ENCODE measurements at places on chromosomes 16 and 17.

DNA sequence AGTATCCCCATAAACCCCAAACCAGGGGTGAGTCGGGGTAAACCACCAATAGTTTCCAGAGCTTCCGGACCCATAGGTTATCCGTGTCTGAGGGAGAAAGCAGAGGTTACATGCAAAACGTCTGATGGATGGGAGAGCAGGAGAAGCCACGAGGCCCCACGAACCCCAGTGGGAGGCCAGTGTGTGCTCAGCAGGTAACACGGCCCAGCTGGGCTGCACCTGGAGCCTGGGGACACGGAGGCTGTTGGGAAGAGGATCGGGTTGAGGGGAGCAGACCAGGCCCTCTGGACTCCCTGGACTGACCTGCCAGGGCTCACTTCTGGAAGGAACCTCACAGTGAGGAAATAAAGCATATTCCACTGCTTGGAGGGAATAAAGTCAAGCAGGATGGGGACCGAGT, 78.1 kb downstream of the SEC14L1 start:
- no peak for DNase-seq

DNA sequence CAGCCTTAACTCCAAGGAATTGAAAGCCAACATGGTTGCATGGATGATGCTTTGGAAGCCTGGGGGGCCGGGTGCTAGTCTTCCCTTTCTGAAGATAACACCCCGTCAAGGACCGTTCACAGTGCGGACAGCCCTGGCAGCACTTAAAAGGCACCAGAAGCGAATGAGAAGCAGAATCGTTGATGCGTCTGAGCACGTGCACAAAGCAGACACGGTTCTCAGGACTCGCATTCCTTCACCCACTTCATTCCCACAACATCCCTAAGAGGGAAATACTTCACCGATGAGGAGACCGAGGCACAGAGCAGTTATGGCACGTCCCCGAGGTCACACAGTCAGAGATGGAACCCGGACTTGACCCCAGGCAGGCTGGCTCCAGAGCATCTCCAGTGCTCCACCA, 14.2 kb downstream of the TRPV1 start:
- no peak for DNase-seq

GRCh38 chr16:2295056-2295798, 27.3 kb upstream of the RNPS1 start:
- DNase-seq = no peak

GRCh38 chr17:20128036-20128667, 119.0 kb downstream of the SPECC1 start:
- no peak for DNase-seq

DNA sequence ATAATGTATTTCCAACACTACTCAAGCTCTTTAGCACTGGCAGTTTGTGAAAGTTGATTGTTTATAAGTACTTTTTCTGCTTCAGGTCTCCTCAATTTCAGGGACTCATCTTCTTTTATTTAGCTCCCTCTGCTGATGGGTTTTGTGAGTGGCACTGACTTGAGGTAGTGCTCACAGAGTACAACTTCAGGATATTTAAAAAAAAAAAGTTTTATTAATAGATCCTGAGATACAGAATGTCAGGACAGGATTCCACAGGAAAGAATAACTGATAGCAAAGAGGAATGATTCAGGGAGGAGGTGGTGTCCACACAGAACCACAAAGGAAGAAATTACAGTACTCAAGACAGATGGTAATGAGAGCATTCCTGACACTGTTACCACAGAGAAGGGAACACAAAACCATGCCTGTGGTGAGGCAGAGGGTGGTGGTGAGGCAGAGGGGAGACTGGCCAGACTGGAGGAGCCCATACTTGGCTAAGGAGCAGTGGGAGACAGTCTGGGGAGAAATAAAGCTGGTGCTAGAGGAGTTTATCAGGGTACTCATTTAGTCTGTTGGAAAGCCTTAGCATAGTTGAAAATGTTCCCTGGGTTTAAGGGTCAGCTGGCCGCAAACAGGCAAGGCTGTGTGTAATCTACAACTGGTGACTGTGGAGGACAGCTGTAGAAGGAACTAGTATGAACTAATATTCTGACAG, 63.7 kb downstream of the SPAG9 start:
- DNase-seq = peak; percentile 56

DNA sequence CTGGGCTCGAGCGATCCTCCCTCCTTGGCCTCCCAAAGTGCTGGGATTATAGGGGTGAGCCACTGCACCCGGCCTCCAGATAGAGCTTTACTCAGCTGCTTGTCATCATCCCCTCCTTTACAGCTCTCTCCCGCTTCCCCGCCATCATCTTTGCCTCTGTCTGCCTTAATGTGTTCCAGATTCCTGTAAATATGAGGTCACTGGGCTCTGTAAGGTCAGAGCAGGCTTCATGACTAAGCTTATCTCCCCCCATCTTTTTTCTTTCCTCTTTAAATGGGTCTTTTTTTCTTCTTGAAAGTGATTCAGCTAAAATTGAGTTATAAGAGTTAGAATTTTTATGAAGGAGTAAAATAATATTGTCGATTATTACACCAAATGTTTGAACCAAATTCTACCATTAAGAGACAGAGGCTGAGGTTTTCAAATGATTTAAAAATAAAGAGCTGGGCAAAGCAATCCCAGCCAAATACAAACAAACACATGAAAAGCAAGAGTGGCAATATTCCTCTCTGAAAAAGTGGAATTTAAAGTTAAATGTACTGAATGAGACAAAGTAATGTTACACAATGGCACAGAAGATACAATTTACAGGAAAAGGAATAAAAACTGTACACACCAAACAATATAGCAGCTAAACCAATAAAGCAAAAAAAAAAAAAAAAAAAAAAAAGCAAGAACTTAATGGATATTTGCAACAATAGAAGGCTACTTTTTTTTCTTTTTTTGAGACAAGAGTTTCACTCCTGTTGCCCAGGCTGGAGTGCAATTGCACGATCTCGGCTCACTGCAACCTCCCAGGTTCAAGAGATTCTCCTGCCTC, 62.1 kb downstream of the CRISPLD2 start:
- DNase-seq = no peak

DNA sequence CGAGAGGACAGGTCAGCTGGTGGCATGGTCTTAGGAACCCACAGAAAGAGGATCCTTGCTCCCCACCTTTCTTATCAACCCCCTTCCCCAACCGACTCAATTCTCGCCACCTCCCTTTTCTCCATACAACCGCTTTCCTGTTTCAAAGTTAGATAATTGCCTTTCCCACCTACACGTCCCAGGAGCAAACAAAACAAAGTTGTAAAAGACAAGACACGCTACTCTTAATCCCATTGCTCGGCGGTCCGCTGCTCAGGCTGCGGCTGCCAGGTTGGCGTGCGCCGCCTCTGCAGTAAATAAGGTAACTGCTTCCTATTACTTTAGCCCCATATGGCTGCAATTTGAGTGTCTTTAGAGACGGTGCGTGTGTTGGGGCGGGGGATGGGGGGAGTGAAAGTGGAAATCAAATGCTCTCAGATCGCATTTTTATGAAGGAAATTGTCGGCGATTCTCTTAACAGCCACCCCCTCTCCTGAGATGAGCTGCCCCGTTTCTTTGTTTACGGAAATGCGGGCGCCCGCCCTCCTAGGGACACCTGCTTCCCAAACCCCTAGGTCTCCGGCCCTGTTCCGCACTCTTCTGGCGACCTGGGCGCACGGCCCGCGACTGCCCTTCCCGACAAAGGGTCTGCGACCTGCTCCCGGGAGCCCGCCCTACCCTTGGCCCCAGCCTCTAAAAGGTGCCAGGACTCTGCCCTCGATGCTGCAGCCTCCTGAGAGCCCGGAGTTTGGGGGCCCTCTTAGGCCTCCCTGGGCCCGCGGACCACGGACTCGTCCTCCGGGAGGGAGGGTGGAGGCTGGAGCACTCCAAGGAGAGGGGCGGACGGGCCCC, 3.7 kb upstream of the CBX8 start:
- no peak for DNase-seq

GRCh38 chr16:27918755-27919154, 144.8 kb downstream of the GSG1L start:
- DNase-seq = no peak

DNA sequence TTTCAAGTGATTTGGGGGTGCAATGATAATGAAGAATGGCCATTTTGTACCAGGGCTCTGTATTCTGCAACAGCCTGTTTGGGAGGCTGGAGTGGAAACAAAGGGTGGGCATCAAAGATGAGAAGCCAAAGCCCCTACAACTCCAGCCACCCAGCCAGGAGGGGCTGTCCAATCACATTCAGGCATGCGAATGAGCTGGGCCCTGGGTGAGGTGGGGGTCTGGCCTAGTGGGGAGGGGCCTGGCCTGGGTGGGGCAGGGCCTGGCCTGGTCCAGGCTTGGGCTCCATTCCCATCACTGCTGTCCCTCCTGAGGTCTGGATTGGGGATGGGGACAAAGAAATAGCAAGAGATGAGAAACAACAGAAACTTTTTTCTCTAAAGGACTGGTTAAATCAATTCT, 6.4 kb downstream of the AOC3 start:
- DNase-seq = no peak

DNA sequence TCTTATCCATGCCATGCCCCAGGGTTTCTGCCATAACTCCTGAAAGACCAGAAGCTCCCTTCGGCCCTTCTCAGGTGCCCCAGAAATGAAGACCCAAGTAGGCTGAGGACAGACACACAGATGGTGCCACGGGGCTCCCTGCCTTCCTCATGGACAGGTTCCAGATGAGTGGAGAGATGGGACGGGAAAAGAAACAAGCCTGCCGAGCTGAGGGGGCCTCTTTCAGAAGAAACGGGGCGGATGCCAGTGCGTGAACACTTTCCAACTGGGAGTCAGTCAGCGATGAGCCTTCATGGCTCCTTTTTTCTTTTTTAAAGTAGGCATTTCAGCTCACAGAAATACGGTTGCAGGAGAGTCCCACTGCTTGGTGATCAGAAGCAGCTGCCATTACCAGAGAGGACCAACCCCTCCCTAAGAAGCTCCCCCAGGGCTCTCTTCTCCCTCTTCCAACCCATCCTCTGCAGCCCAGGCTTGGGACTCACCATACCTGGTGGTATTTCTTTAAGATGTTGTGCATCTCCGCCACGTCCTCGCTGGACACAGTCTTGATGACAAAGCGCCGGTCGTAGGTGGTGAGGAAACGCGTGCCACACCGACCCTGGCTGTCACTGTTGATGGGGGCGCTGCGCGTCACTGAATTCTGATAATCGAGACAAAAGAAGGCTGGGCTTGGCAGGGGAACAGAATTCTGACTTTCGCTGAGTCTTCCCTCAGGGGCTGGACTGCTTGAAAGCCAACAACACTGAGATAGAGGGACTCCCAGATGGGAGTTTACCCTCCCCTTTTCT, 19.2 kb downstream of the PIP4K2B start:
- no peak for DNase-seq

GRCh38 chr16:10181196-10182162, 749 bp downstream of the GRIN2A start:
- no peak for DNase-seq
